ENCODE measurements at places on chromosomes 3 and 15. TPM values are rescaled to one million over a fixed set of nuclear protein-coding genes. Genes with fewer than 3 reads are reported as not detected.

DNA sequence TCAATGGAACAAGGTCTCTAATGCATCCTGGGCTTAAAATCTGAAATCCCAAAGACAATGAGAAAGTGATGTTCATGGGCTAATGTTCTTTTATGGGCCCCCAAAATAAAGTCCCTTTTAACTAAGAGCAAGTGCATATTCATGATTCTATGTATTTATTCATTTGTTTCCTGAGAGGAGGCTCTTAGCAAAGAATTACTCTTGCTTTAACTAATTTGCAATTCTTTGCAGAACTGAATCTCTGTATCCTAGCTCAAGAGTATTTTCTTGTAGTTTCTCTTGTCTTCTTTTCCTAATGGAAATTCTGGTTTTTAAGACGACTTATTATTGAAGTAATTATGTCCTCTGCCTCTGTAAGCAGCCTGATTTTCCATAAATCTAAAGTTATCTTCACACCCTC, 202.2 kb upstream of the TP63 start:
- DNase-seq, result no peak

- peak; percentile 21 for DNase-seq
Observed at GRCh38 chr15:41606997-41607396, 48.0 kb downstream of the TYRO3 start.

GRCh38 chr15:76140074-76140464, 80.3 kb downstream of the TMEM266 start:
- DNase-seq, result no peak

DNA sequence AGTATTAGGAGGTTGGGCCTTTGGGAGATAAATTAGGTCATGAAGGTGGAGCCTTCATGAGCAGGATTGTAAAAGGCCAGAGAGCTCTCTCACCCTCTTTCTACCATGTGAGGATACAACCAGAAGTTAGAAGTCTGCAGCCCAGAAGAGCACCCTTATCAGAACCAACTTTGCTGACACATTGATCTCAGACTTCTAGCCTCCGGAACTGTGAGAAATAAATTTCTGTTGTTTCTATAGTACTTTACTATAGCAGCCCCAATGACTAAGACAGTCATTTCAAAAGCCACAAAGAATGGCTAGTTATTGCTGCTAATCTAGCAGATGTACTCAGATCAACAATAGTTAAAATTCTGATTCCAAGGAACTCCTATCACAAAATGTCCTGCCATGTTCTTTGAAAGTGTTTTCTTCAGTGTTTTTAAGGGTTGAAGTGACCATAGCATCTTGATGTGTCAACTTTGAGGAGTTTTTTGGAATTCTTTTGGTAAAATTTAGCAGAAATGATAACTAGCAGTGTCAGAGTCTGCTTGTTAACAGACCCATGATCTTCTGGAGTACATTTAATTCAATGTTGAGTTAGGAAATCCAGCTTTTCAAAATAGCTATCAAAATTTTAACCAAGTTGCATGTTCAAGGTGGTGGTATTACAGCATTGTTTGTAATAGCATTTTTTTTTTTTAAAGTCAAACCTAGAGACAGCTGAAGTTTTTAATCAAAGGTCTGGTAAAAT, 10.3 kb downstream of the DZIP3 start:
- DNase-seq, result no peak

- no peak for DNase-seq
Observed at GRCh38 chr15:91385311-91385710, 285.3 kb downstream of the SV2B start.

- peak; percentile 40 for DNase-seq
Observed at GRCh38 chr3:133868186-133868585, 27.5 kb downstream of the RAB6B start.

GRCh38 chr15:48395521-48396011, 64.3 kb downstream of the DUT start:
- DNase-seq, result peak; percentile 83

- no peak for DNase-seq
Observed at GRCh38 chr3:57758686-57759085, 2.6 kb downstream of the SLMAP start.

DNA sequence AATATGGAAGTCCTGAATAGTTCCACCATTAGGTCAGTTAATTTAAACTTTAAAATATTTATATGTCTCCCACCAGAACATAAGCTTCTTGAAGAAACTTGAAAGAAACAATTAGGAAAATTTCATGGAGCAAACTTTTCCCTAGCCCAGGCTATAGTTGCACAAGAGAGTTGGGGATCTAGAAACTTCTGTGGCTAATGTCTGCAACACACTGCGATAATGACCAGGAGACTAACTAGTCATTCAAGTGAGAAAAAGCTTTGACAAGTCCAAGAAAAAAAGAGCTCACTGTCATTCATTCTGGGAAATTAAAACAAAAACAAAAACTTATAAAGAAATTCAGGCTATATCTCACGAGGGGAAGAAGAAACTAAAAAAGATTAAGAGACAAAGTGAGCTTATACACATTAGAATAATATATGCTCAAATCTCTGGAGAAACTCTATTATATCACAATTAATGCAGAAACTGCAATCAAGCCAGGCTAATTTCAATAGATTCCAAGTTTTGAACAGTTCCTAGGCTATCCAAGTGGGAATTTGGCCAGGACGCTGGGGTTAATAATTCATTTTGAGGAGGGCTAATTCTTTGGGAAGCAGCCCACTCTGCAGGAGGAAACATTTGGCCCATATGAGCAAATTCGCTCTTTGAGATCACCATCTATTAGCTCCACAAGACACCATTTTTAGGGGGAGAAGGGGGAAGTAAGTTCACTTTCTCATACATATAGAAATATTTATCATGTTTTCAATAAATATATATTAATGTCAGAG, 134.6 kb downstream of the MEIS2 start:
- no peak for DNase-seq

DNA sequence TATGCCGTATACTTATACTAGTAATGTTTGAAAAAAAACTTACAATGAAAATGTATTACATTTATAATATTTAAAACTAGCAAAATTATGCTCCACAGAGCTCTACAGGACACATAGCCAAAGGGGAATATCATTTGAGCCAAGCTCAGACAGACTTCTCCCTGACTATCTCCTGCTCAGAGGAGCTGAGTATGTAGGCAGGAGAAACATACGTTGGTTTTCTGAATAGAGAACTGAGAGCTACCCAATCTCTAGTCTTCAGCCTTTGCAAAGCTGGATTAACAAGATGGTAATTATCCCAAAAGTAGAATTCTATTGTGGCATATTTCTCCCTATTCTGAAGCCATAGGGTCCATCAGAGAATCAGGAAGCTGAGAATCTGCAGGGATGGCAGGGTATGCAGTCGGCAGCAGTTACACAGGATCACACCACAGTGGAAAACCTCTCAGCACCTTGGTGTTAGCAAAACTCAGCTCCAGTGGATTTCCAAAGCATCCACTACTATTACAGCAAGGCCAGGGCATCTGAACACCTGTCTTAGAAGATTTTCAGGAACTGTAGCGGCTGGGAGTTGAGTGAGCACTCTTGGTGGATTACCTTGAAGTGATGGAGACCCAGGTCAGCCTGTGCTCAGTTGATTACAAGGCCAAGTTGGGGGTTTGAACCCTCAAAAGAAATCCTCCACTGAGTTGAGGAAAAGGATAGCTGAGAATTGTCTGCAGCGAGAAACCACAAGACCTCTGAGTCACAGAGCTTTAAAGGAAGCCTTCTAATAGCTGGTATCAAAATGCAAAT, 30.1 kb downstream of the GPR15 start:
- no peak for DNase-seq

GRCh38 chr15:41597787-41598186, 38.8 kb downstream of the TYRO3 start:
- no peak for DNase-seq

DNA sequence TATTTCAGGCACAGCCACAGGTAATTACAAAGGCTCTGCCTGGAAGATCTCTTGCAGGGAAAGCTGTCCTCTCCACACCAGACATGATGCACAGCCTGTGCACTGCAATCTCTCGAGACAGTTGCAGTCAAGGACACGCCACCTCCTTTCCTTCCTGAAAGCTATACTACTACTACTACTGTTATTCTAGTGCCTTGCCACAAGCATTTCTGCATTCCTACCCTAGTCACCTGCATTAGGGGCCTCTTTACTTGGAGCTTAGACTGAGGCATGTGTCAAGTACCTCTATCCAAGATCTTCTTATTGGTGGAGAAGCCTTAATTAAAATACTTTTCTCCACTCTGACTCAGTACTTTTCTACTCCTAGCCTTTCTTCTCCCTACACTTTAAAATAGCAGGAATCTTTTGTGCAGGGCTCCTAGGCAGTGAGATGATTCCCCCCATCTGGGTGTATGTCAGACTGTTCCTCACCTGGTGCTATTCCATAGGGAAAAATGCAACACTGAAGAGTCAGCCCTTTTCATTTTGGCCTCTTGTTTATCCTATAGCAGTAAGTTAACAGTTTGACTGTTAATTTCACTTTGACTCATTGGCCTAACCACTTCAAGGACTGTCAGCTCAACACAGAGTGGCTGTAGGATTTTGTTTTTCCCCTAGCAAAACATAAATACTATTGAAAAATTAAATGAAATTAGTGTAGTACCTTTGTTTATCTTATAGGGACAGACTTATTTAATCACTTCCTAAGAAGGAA, 78.9 kb downstream of the ESYT3 start:
- DNase-seq, result no peak

DNA sequence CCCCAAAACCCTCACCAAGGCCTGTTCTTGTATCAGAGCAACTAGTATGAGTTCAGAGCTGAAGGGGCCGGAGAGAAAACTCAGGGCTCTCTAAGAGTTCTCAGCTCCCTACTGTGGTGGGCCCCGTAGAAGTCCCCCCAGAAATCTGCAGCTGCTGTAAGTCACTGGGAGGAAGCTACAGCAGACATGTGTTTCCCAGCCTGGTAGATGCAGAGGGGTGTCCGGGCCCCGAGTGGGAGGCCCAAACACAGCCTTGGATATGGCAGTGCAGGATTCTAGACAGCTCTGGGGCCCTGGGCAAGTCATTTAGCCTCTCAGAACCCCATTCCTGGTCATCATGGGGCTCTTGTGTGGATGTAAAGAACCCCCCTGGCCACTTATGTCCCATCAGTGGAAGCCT, 39.2 kb upstream of the CSPG4 start:
- DNase-seq, result no peak

- peak; percentile 42 for DNase-seq
Observed at GRCh38 chr3:169667166-169668071, 3.9 kb upstream of the MECOM start.

The EXD1 gene
- not detected for total RNA-seq

The SELENOS gene
- total RNA-seq, result 58.3 TPM

The WDR49 gene
- 2.2 TPM for total RNA-seq

The COL6A5 gene
- total RNA-seq, result not detected

The CLRN1 gene
- 0.31 TPM for total RNA-seq

The UBAP1L gene
- 2.3 TPM for total RNA-seq

All from tongue (tissue), 3 donors.